Uterine smooth muscle cell (primary cell): ENCODE measurements at places on chromosomes 16 and 17. TPM values are rescaled to one million over a fixed set of nuclear protein-coding genes. Genes with fewer than 3 reads are reported as not detected.

The ZDHHC1 gene
- 6.2 and 7.4 TPM in 2 replicates for total RNA-seq

The TBC1D3D gene
- total RNA-seq, result 0.12 and 0.89 TPM in 2 replicates

The SRL gene
- under 0.01 and 0.11 TPM in 2 replicates for total RNA-seq

The ATP1B2 gene
- not detected in 2 replicates for total RNA-seq

The TSR1 gene
- 67.0 and 95.7 TPM in 2 replicates for total RNA-seq

The MMP2 gene
- 657 and 1,958 TPM in 2 replicates for total RNA-seq

The TBC1D3K gene
- total RNA-seq, result not detected in 2 replicates

The NDE1 gene
- total RNA-seq, result 40.5 and 68.8 TPM in 2 replicates

The SP6 gene
- 0.11 TPM in 1 of 2 replicates, not detected in the other for total RNA-seq

The FN3K gene
- 5.0 and 16.1 TPM in 2 replicates for total RNA-seq

The COX6A2 gene
- not detected in 2 replicates for total RNA-seq

The AIPL1 gene
- total RNA-seq, result not detected in 2 replicates

The OR3A3 gene
- 0.33 TPM in 1 of 2 replicates, not detected in the other for total RNA-seq

The PRR35 gene
- 0.11 TPM in 1 of 2 replicates, not detected in the other for total RNA-seq

The TTLL6 gene
- not detected in 2 replicates for total RNA-seq

The INCA1 gene
- total RNA-seq, result 0.11 and 0.37 TPM in 2 replicates

The PIK3R6 gene
- 0.22 TPM in 1 of 2 replicates, not detected in the other for total RNA-seq

The ZNF785 gene
- total RNA-seq, result 7.5 and 12.1 TPM in 2 replicates

The GPR139 gene
- total RNA-seq, result not detected in 2 replicates

The KRTAP17-1 gene
- total RNA-seq, result 0.12 and 0.33 TPM in 2 replicates

The KRT28 gene
- total RNA-seq, result not detected in 2 replicates

The NOD2 gene
- 0.22 and 0.25 TPM in 2 replicates for total RNA-seq

The CCDC200 gene
- total RNA-seq, result not detected in 2 replicates

The TEDC2 gene
- 5.6 and 13.6 TPM in 2 replicates for total RNA-seq

The TMIGD1 gene
- total RNA-seq, result not detected in 2 replicates

The PYDC1 gene
- total RNA-seq, result not detected in 2 replicates

The MRM1 gene
- 6.5 and 8.0 TPM in 2 replicates for total RNA-seq

The PLEKHM1 gene
- 21.0 and 24.7 TPM in 2 replicates for total RNA-seq

The CBFA2T3 gene
- not detected in 2 replicates for total RNA-seq

The IL4R gene
- total RNA-seq, result 15.2 and 15.5 TPM in 2 replicates

The NTN1 gene
- 0.11 and 0.12 TPM in 2 replicates for total RNA-seq

The FBXO39 gene
- total RNA-seq, result 0.25 and 0.33 TPM in 2 replicates

The SDK2 gene
- 0.11 and 0.12 TPM in 2 replicates for total RNA-seq

The MAZ gene
- 128 and 170 TPM in 2 replicates for total RNA-seq

The LRRC37A2 gene
- 3.5 and 4.0 TPM in 2 replicates for total RNA-seq

The WNT3 gene
- total RNA-seq, result 0.62 and 1.00 TPM in 2 replicates
